ENCODE measurements at places on chromosomes 3 and 15.

GRCh38 chr15:88334436-88334835, 77.9 kb upstream of the NTRK3 start:
- H3K27me3 ChIP-seq, result peaks cover 2% of the 10 kb centered on the region
- no peaks in the 10 kb centered on the region for H3K4me1 ChIP-seq
- no peak overlapping the region for H3K4me3 ChIP-seq
- no peak for DNase-seq
- H3K27ac ChIP-seq, result no peak overlapping the region

DNA sequence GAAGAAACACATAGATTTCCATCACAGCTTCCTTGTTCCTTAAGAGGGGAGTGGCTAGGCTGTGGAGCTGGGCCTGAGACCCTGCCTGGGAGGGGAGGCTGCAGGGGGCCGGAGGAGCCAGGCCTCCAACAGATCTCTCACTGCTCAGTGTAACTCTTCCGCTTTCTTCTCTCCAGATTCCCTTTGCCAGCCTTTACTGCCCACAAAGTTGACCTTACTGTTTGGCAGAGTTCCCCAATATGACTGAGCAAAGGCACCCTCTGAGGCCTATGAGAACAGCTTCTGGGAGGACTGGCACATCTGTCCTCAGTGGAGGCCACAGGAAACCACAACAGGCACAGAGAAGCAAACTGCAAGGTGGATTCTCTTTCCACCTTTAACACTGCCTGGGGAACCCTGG, 38.1 kb downstream of the SLCO2A1 start:
- no peak for DNase-seq
- H3K4me1 ChIP-seq, result peaks cover 12% of the 10 kb centered on the region
- peaks cover 15% of the 10 kb centered on the region for H3K27me3 ChIP-seq
- no peak overlapping the region for H3K27ac ChIP-seq
- no peaks in the 10 kb centered on the region for H3K36me3 ChIP-seq
- H3K4me3 ChIP-seq, result no peak overlapping the region

- DNase-seq, result no peak
- H3K27ac ChIP-seq, result no peak overlapping the region
- H3K4me3 ChIP-seq, result no peak overlapping the region
- no peaks in the 10 kb centered on the region for H3K36me3 ChIP-seq
Measured at GRCh38 chr15:35306361-35306981, 221.4 kb upstream of the NANOGP8 start.

- H3K4me3 ChIP-seq, result no peak overlapping the region
- H3K4me1 ChIP-seq, result no peaks in the 10 kb centered on the region
- H3K36me3 ChIP-seq, result peaks cover 16% of the 10 kb centered on the region
- H3K27me3 ChIP-seq, result no peaks in the 10 kb centered on the region
Measured at GRCh38 chr15:50277370-50277769, 11.8 kb upstream of the HDC start.

DNA sequence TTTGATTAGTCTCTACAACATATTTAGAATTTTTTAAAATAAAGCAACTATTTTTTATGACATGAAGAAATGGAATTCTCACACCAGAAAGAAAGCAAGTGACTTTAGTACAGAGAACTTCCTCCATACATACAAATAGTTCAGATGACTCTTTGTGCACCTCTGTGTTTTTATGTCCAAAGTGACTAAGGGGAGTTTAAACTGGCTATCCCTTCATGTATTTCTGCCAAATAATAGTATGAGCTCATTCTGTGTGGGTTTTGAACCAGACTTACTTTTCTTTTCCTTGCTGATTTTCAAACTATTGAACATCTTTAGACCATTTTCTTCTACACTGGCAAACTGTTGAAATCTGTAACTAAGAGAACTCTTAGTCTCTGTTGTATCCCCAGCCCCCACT, 196.3 kb downstream of the EPHA3 start:
- H3K36me3 ChIP-seq, result no peaks in the 10 kb centered on the region
- no peaks in the 10 kb centered on the region for H3K4me1 ChIP-seq
- H3K27me3 ChIP-seq, result no peaks in the 10 kb centered on the region
- no peak overlapping the region for H3K4me3 ChIP-seq
- no peak for DNase-seq
